RWPE1 (cell line): ENCODE measurements at places on chromosomes 16 and 17.
A peak's percentile ranks its signal among the peaks of the same experiment; 100 is the strongest.

- no peak for DNase-seq
Observed at GRCh38 chr17:80694992-80695912, 150.6 kb downstream of the RPTOR start.

DNA sequence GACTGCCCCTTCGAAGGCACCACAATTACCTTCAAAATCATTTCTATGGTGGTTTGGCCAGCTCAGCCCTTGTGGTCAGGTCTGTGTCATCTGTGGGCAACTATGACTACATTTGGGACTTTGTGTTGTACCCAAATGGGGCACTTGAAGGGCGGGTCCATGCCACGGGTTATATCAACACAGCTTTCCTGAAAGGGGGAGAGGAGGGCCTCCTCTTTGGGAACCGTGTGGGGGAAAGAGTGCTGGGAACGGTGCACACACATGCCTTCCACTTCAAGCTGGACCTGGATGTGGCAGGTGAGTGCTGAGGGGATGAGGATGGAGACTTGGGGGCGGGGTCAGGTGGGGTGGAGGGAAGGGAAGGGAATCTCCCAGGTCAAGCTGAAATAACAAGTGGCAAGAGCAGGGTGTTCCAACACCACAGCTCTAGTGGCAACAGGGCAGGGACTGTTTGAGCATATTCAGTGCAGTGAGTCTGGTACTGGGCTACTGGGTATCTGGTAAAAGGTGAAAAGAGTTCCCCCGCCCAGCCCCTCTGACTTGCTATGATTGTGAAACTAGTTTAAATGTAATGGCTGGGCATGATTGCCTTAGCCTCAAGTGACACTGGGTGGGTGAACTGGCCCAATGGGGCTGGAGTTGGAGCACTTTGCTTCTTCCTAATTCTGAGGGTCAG is 1.7 kb downstream of the AOC2 start:
- no peak for DNase-seq

GRCh38 chr17:40180694-40181093 is 3.4 kb downstream of the RAPGEFL1 start:
- DNase-seq, result no peak

DNA sequence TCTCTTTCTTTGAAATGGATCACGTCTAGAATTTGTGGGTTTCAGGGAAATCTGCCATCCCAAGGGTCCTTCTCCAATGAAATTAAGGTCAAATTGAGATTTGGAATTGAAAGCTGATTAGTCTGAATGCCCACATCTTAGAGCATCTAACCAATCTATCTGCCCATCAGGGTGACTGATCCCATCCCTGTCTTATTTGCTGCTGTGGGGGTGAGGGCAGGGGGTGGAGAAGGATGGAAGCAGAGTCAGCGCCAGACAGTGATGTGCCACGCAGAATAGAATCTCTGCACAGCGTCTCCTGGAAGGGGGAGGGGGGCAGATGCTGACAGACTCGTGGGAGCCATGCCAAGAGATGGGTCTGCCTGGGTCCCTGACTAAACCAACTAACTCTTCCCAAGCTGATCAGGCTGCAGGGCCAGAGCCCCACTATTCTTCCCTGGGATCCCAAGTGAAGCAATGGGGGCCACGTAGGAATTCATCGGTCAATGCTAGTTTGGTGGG is 32.1 kb downstream of the CDK5RAP3 start:
- DNase-seq, result no peak

DNA sequence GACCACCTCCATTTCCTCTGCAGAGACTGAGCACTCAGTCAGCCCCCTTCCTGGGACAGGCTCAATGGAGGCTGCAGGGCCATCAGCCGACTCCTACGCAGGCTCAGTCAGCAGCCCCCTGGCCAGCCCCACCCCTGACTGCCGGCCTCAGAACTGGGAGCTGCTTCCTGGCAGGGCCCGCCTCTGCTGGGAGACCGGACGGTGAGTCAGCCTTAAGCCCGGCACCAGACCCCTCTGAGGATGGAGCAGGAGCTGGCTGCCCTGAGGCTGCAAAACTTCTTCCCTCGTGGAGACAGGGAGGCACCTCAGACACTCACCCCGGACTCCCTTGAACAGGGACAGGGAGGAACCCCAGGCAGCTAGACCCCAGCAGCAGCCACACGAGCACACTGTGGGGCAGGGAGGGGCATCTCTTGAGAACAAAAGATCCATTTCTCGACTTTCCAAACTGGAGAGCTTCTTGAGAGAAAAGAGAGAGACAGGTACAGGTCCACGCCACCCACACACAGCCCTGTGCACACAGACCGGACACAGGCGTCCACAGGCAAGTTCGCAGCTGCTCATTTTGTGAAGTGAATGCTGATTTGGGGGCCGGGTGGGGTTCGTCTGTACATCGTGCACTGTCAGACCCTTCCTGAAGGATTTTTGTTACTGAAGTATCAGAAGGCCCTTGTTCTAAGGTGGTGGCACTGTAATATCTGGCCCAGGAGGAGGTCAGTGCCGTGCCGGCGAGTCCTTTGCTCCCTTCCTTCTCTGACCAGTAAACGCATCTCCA is 1.3 kb upstream of the TUBB3 start:
- peak; percentile 90 for DNase-seq

DNA sequence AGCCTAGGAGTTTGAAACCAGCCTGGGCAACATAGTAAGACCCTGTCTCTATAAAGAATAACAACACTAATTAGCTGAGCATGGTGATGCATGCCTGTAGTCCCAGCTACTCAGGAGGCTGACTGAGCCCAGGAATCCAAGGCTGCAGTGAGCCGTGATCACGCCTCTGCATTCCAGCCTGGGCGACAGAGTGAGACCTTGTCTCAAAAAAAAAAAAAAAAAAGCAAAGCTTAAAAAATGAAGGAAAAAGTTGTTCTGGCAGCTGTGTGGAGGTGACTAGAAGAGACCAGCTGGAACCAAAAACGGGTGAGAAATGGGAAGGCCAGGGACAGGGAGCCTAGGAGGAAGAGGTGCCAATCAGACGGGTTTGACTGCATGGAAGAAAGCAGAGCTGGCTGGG is 4.2 kb downstream of the BCL7C start:
- DNase-seq, result no peak

GRCh38 chr17:2901582-2901981 is 105.3 kb downstream of the RAP1GAP2 start:
- DNase-seq, result no peak
